ENCODE measurements at places on chromosomes 2 and 18.

DNA sequence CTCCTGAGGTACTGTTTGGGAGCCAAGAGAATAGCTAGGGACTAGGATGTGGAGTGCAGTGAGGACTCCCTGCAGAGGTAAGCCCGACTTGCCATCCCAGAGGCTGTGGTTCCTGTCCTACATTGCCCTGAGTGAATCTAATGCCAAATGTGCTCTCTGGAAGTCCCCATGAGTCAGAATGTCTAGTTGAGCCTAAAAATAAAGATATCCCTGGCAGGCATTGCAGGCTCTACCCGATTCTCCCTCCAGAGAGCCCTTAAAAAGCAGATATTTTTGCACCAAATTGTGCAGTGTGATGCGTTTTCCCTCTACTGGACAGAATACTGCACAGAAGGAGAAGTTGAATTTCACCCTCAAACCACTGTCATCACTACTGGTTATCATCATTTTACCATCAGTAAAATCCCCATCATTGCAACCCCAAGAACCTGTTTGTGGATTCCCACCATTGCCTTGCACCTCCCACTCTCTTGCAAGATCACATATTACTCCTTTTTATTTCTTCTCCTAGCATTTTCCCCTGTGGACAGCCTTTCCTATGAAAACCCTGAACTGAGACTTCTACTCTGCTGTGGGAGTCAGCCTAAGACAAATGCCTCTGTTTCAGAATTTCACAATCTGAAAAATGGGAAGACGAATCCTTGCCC is 98.0 kb downstream of the MARCHF4 start:
- DNase-seq = no peak

DNA sequence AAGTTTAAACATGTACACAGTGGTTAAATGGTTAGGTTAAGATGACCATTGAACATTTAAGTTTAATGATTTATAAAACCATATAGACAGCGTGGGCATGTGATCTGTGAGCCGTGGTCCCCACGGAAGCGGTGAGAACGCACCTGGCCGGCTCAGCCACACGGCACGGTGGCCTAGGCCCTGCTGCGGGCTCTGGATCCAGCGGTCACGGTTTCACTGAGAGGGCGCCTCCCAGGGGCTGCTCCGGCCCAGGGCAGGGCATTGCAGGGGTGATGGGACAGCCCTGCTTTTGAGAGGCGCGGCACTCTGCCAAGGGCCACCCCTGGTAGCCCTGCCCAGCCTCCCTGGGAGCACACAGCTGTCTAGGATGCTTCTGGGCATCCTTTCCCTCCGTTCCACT is 124.9 kb downstream of the RGPD3 start:
- DNase-seq = no peak

DNA sequence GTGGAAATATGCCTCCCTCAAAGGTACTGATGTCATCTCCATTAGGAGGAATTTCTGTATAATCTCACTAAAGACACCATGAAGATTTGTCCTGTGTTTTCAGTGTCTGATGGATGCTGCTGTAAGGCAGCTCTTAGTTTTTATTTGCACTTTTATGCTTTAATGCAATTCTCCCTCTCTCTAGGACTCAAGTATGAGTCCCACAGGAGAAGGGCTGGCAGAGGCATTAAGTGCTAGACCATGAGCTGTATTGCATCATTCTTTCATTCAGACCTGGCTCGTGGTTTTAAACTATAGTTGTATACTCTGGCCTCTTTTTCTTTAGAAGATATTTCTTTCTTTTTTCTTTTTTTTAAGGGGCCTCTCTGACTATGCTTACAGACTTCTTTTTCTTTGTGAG is 805.6 kb downstream of the DPP10 start:
- no peak for DNase-seq

- no peak for DNase-seq
Measured at GRCh38 chr2:11771971-11772615, 25.7 kb downstream of the LPIN1 start.

DNA sequence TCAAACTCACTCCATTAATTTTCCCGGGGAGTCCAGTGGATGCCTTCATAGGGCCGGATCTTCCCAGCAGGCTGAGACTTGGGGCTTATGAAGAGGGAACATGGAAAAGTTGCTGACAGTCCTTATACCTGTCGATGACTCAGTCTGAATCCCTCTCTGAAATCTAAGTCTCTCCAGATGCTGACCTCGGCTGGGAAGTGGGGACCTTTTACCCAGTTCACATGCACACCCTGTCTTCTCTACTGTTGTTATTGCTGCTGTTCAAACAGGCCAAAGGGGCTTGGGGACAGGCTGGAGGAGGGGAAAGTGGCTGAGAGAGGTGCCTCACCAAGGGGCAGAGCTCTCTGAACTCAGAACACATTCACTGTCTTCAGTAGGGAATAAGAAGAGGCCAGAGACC is 4.1 kb upstream of the TNP1 start:
- no peak for DNase-seq

DNA sequence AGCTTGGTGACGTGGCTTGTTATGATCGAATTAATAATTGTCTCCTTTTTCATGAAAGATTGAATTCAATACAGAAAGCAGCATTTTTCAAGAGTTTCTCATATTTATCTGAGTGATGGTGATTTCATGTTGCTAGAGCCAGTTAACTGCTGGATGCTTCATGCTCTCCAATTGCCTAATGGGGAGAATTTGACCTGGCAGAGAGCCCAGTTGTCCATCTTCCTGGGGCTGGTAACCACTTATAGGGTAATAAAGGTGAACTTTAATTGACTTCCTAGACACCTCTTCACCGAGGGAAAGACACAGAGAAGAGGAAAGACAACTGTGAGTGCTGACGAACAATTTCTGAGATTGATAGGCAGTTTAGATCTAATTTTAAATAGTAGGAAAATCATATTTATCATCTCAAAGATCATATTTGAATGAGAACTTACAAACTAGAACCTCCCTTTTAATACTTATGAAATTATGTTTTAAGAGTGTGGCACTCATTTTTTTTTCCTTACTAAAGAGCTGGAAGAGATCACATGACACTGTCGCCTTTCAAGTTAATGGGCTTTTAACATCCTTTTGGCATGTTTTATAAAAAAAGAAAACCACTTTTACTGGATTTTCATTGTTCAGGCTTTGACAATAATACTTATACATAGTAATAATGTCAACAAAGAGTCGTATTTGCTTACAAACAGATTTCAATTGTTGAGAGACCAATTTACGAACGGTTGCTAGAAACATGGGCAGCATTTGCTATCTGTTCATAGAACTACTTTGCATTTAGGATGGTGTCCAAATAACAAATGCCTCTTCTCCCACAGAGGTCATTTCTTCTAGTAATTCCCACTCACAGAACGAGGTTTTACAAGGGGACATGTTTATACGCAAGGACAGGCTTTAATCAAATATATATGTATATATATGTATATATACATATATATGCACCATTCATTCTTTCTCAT is 153.3 kb downstream of the RAPGEF4 start:
- peak; percentile 97 for DNase-seq

DNA sequence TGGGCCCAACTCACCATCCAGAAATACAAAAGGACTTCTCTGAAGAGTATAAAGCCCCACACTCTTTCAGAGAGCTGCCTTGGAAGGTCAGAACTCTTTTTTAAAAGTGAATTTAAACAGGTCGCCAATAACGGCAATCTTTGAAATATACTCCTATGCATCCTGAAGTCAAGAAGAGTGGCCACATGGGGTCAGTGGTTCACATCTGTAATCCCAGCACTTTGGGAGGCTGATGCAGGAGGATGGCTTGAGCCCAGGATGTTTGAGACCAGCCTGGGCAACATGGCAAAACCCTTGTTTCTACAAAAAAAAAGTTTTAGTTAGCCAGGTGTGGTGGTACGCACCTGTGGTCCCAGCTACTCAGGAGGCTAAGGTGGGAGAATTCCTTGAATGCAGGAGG is 68.1 kb upstream of the FZD7 start:
- DNase-seq = no peak

DNA sequence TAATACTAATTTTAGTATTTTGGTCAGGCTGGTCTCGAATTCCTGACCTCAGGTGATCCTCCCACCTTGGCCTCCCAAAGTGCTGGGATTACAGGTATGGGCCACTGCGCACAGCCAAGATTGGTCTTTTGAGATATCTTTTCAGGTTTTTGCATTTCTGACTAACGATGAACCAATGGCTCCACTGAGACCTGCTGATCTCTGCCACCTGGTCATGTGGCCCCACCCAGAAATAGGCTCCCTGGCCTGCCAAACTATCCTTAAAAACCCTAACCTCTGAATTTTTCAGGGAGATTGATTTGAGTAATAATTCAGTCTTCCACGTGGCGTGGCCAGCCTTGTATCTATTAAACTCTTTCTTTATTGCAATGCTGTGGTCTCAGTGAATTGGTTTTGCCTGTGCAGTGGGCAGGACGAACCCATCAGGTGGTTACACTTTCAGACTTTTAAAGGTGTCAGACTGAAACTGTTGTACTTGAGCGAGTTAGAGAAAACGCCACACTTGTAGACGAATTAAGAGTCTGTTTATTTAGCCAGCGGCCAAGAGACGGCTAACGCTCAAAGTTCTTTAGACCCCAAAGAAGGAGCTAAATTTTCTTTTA is 85.8 kb upstream of the MSH6 start:
- DNase-seq = no peak

DNA sequence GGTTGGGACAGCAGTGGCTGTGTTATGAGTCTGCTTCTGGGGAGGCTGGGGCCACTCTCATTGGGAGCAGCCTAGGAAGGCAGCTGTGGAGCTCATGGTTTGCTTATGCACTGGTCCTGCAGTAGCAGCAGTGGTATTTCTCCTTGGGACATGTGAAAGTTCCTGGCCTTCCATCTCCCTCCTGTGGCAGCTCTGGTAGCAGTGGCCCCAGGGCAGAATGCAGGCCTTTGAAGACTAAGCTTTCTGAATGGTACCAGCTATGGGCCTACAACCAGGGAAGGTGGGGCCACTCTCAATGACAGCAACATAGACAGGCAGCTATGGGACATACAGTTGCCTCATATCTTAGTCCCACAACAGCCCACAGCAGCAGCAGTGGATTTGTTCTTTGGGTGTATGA is 117.3 kb upstream of the VWC2L start:
- DNase-seq = no peak

- no peak for DNase-seq
Measured at GRCh38 chr2:173214213-173214612, 138.6 kb downstream of the MAP3K20 start.

GRCh38 chr2:227759411-227760118 is 13.9 kb downstream of the SCYGR8 start:
- DNase-seq = no peak

GRCh38 chr2:186256540-186256939 is 229.5 kb upstream of the ZC3H15 start:
- peak; percentile 93 for DNase-seq

DNA sequence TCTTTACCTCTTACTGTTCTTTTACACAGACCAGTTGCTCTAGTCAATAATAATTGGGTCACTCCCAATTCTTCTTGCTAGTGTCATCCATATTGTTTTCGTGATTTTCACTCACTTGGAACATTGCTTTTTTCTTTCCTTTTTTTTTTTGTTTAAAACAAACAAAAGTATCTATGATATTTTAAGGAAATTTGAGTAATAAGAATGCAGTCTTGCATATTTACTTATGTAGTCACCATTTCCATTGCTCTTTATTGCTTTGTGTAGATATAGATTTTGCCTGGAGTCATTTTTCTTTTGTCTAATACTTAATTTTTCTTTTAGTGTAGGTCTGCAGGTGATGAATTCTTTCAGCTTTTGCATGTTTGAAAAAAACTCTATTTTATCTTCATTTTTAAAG is 71.9 kb downstream of the WDR7 start:
- no peak for DNase-seq

DNA sequence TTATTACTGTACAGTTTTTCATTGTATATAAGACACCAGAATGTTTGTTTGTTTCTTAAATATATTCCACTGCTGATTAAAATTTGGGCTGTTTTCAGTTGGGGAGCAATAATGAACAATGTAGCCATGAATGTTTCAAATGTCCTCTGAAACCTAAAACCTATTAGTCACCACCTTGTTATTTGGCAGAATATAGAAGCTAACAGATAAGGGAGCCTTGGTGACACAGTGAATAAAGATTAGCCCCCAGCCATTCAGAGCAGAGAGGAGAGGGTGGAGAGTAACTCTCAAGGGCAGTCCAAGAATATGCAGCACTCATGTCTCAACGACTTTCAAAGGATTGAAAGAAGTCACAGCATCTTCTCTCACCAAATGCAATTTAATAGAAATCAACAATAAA is 43.1 kb upstream of the ATP8B1 start:
- DNase-seq = no peak

GRCh38 chr2:8345200-8345599 is 336.7 kb upstream of the ID2 start:
- no peak for DNase-seq

- no peak for DNase-seq
Measured at GRCh38 chr2:88959480-88960204, 268.2 kb downstream of the RPIA start.

DNA sequence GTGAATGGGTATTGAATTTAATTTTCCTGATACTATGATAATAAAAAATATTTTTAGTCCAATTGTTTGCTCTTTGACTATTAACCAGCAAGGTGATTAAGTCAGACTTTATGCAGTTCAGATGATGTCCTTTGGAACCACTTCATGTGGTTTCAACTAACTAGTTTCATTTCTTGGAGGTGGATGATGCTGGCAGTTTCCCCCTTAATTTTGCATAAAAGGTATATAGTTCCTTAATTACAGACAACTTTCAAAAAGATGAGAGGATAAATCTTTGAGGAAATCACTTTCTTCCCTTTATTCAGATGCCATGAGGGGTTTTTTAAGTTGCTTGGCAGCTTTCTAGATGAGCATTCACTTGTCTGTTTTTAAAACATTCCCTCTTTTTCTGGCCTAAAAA is 223.1 kb downstream of the PHLPP1 start:
- no peak for DNase-seq

GRCh38 chr2:1951586-1951985 is 207.3 kb upstream of the PXDN start:
- DNase-seq = no peak

- no peak for DNase-seq
Measured at GRCh38 chr18:69789794-69790193, 157.9 kb downstream of the CD226 start.

DNA sequence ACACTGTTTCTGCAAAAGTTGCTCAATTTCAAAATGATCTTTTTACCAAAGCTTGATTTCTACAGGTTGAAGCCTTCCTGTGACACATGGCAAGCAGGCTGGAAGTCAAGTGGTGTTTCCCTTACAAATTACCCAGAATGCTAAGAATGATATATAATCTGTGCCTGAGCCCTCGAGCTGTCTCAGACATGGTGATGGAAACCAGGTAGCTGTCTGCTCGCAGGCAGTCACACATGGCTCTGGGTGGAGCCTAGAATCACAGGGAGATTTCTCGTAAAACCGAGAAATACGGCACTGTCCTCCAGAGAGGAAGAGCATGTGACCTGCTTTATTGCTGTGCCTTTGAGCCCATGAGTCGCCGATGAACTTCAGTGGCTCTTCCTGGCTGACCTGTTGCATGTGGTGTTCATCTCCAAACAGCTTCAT is 392.9 kb downstream of the ZNF521 start:
- DNase-seq = no peak

- no peak for DNase-seq
Measured at GRCh38 chr2:3489764-3490115, 29.6 kb downstream of the ADI1 start.

GRCh38 chr2:150165988-150166312 is 321.5 kb downstream of the RND3 start:
- DNase-seq = no peak

- no peak for DNase-seq
Measured at GRCh38 chr2:128644156-128644555, 325.5 kb upstream of the HS6ST1 start.

Data from NCI-H748 treated with DMSO at 0.1 percent for 48 hours (cell line).